Esophagus squamous epithelium (tissue), 5 donors: ENCODE measurements at places on chromosomes 16 and 17.

- DNase-seq, result no peak
Observed at GRCh38 chr16:17397499-17397891, 73.3 kb downstream of the XYLT1 start.

DNA sequence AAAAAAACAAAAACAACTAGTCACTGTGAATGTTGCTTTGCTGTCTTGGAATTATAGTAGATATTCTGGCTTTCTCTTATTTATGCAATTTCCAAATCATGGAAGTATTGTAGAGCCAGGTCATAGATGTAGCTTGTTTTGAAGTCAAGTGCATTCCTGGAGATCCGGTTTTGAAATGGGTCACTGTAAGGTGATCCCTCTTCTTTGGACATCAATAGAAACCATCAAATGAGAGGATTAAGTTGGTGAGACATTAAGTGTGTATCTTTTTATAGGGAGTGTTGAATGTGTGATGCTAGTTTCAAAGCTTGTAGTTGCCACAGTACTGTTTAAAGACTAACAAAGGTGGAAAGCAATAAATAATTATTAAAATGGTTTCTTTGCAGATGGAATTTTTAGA lies 4.5 kb downstream of the PRKAR1A start:
- DNase-seq, result no peak

- no peak for DNase-seq
Observed at GRCh38 chr17:5247621-5248020, 13.0 kb upstream of the SCIMP start.

DNA sequence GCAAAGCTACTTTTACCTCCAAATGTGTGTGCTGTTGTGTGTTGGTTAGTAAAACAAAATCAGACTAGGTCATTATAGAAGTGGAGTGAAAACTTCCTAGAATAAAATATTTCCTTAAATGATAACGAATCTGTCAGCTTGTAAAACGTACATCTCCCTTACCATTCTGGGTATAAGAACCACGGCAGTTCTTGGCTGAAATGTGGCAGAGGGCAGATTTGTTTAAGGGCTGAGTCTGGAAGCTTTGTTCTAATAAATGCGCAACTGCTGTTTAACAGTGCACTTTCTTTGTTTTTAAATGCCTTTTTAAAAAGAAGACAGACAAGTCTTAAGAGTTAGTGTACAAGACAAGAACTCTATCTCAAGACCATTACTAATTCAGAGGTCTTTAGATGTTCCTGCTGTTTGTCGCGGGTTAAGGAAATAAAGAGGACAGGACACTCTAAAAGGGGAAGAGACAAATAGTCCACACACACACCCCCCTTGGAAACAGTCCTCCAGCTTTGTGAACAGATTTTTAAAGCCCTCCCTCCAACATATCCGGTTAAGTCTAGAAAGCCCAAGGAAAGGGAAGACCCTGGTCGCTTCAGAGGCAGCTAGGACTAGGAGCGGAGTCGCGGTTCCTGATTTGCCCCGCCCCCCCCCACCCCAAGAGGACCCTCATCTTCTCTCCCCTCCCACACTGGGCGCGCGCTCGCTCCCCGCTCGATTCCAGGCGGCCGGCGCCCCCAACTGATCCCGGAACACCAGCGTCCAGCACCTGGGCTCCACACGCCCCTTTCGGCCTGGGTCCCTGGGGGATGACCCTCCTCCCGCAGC lies 658 bp downstream of the SYNRG start:
- no peak for DNase-seq

GRCh38 chr16:85728879-85729278 lies 22.0 kb downstream of the C16orf74 start:
- no peak for DNase-seq
